ENCODE measurements at places on chromosomes 6 and 20. TPM values are rescaled to one million over a fixed set of nuclear protein-coding genes. Genes with fewer than 3 reads are reported as not detected.

- no peak for DNase-seq
- no peaks in the 10 kb centered on the region for H3K36me3 ChIP-seq
- peaks cover 28% of the 10 kb centered on the region for H3K4me1 ChIP-seq
- H3K27me3 ChIP-seq, result no peaks in the 10 kb centered on the region
- H3K4me3 ChIP-seq, result no peak overlapping the region
Observed at GRCh38 chr6:14638906-14639761, 521.6 kb downstream of the CD83 start.

- H3K36me3 ChIP-seq, result no peaks in the 10 kb centered on the region
- peaks cover 3% of the 10 kb centered on the region for H3K27me3 ChIP-seq
- no peak for DNase-seq
- no peak overlapping the region for H3K4me3 ChIP-seq
- H3K4me1 ChIP-seq, result no peaks in the 10 kb centered on the region
Observed at GRCh38 chr20:51340451-51340840, 202.1 kb downstream of the NFATC2 start.

DNA sequence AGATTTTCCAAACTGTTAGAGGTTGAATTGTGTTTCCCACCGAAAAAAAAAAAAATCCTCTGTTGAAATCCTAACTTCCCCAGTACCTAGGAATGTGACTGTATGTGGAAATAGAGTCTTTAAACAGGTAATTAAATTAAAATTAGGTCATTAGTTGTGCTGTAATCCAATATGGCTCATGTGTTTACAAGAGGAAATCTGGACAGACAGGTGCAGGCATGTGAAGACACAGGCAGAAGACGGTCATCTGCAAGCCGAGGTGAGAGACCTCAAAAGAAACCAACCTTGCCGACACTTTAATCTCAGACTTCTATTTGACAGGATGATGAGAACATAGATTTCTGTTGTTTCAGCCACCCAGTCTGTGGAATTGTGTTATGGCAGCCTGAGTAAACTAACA is 28.6 kb upstream of the EZR start:
- H3K36me3 ChIP-seq, result no peaks in the 10 kb centered on the region
- H3K4me1 ChIP-seq, result peaks cover 30% of the 10 kb centered on the region
- DNase-seq, result no peak
- H3K27ac ChIP-seq, result no peak overlapping the region
- no peak overlapping the region for H3K4me3 ChIP-seq
- no peaks in the 10 kb centered on the region for H3K27me3 ChIP-seq

DNA sequence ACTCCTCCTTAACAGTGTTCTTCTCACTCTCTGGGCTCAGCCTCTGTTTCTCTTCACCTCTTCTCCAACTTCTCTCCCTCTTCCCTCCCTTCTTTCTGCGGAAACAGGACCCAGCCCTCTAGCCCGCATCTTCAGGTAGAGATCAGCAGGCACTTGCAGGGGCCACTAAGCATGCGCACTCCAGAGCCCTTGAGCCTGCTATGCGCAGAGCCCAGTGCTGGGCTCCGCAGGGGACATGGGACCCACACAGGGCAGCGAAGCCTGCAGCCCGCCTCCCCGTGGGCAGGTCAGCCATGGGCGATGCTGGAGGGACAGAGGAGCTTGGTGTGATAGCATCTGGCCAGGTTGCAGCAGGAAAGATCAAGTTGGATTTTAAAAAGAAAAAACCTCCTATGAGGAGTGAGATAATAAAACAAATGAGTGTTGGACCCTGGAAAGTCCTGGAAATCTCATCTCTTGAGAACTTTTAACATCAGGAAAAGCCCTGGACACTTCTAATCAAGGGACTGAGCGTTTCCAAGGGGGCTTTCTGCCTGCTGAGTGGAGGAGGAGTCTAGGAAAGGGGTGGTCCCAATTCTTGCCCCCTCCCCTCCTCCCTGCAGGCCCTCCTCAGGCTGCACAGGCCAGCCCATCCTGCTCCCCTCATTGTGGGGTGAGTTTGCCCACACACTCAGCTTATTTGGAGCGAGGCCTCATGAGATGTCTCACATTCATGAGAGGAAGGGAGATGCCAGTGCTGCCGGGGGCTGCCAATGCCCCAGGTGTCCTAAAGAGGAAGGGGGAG is 71.9 kb downstream of the MDGA1 start:
- no peak overlapping the region for H3K27ac ChIP-seq
- H3K4me3 ChIP-seq, result no peak overlapping the region
- no peaks in the 10 kb centered on the region for H3K36me3 ChIP-seq
- H3K4me1 ChIP-seq, result peaks cover 21% of the 10 kb centered on the region
- DNase-seq, result no peak

GRCh38 chr20:47475419-47476044 is 26.2 kb upstream of the NCOA3 start:
- DNase-seq, result no peak
- no peak overlapping the region for H3K27ac ChIP-seq
- no peaks in the 10 kb centered on the region for H3K36me3 ChIP-seq
- no peaks in the 10 kb centered on the region for H3K27me3 ChIP-seq
- H3K4me1 ChIP-seq, result peaks cover 4% of the 10 kb centered on the region

DNA sequence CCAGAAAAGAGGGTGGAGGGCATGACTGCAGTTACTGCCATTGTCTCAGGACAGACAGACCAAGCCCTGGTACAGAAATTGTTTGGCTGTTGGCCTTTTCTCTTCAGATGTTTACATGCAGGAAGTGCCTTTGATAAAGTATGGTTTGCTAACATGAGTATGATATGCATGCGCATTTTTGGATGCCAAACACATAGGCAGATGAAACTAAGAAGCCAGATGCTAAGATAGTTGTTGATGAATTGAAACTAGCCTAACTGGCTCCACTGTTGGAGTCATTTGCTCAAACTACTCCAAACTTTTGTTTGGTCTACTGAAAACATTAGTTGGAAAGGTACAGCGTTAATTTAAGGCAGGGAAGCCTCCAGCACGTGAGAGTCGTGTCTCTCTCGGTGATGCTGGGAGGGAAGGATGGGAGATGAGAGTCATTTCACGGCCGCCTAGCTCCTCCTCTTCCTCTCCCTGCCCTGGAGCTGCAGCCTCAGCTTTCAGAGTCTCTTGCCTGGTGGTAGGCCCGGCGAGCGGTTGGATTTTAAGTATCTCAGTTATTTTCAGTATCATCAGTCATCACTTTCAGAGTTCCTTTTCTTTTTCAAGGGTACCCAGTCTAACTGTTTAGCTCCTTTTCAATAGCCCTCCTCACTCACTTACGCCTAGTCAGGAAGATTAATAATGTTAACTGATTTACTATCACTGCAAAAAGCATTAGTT is 29.7 kb downstream of the RREB1 start:
- H3K4me1 ChIP-seq, result peaks cover 34% of the 10 kb centered on the region
- peak overlapping the region; percentile 86 for H3K4me3 ChIP-seq
- H3K27ac ChIP-seq, result peak overlapping the region; percentile 68
- peak; percentile 36 for DNase-seq
- no peaks in the 10 kb centered on the region for H3K27me3 ChIP-seq

The FAM209B gene
- not detected for polyA plus RNA-seq

GRCh38 chr6:84645000-84645399 is 119.4 kb downstream of the TBX18 start:
- H3K4me1 ChIP-seq, result no peaks in the 10 kb centered on the region
- no peaks in the 10 kb centered on the region for H3K27me3 ChIP-seq
- no peak overlapping the region for H3K4me3 ChIP-seq
- DNase-seq, result no peak

GRCh38 chr6:145028144-145028818 is 707.0 kb downstream of the EPM2A start:
- H3K4me1 ChIP-seq, result no peaks in the 10 kb centered on the region
- no peaks in the 10 kb centered on the region for H3K36me3 ChIP-seq
- H3K27ac ChIP-seq, result no peak overlapping the region
- DNase-seq, result no peak
- no peak overlapping the region for H3K4me3 ChIP-seq
- H3K27me3 ChIP-seq, result no peaks in the 10 kb centered on the region

- H3K27me3 ChIP-seq, result no peaks in the 10 kb centered on the region
- H3K4me1 ChIP-seq, result no peaks in the 10 kb centered on the region
- no peak overlapping the region for H3K27ac ChIP-seq
- DNase-seq, result peak; percentile 26
- no peak overlapping the region for H3K4me3 ChIP-seq
- H3K36me3 ChIP-seq, result no peaks in the 10 kb centered on the region
Observed at GRCh38 chr6:34189806-34190503, 44.1 kb upstream of the GRM4 start.

The VWA7 gene
- polyA plus RNA-seq, result 1.2 TPM

GRCh38 chr6:138226700-138227315 is 8.5 kb upstream of the PBOV1 start:
- H3K27ac ChIP-seq, result no peak overlapping the region
- no peak for DNase-seq
- H3K36me3 ChIP-seq, result no peaks in the 10 kb centered on the region
- H3K27me3 ChIP-seq, result peaks cover 4% of the 10 kb centered on the region
- no peaks in the 10 kb centered on the region for H3K4me1 ChIP-seq

DNA sequence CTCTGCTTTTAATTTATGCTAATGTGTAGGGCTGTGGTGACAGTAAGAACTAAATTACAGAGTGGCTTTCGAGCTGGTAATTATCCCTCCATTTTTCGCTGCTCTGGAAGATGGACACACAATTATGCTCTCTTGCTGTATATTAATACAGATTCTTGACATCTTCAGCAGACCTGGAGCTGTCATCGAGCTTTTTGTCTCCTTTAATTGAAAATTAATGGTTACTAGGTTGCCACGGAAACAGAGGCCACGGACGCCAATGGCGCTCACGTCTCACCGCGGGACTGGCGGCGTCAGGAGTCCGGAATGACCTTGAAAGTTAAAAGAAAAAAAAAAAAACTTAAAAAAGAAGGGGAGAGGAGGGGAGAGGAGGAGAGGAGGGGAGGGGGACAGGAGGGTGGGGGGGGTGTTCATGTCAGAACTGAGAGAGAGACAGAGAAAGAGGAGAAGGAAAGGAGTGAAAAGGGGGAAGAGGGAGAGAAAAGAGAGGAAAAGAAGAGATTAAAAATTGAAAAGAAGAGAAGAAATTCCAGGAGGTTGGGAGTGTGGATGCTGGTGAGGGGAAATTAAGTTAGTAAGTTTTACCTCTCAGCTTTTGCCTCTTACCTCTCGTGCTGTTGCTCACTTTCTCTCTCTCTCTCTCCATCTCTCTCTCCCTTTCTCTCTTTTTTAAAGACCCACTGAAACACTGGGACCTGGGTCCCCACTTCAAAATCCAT is 22.1 kb upstream of the FOXP4 start:
- H3K27me3 ChIP-seq, result no peaks in the 10 kb centered on the region
- H3K4me3 ChIP-seq, result no peak overlapping the region
- no peaks in the 10 kb centered on the region for H3K4me1 ChIP-seq
- DNase-seq, result no peak
- H3K27ac ChIP-seq, result no peak overlapping the region

- no peaks in the 10 kb centered on the region for H3K36me3 ChIP-seq
- DNase-seq, result no peak
- no peak overlapping the region for H3K27ac ChIP-seq
- H3K4me1 ChIP-seq, result no peaks in the 10 kb centered on the region
- peaks cover 3% of the 10 kb centered on the region for H3K27me3 ChIP-seq
Observed at GRCh38 chr20:36815454-36816091, 42.0 kb upstream of the DSN1 start.

GRCh38 chr6:14466278-14466677 is 348.7 kb downstream of the CD83 start:
- H3K27me3 ChIP-seq, result no peaks in the 10 kb centered on the region
- H3K36me3 ChIP-seq, result no peaks in the 10 kb centered on the region
- H3K4me3 ChIP-seq, result no peak overlapping the region
- DNase-seq, result no peak
- no peaks in the 10 kb centered on the region for H3K4me1 ChIP-seq

GRCh38 chr20:11738852-11739251 is 178.8 kb upstream of the BTBD3 start:
- no peak overlapping the region for H3K4me3 ChIP-seq
- DNase-seq, result no peak
- no peaks in the 10 kb centered on the region for H3K4me1 ChIP-seq
- no peaks in the 10 kb centered on the region for H3K36me3 ChIP-seq
- no peaks in the 10 kb centered on the region for H3K27me3 ChIP-seq
- H3K27ac ChIP-seq, result no peak overlapping the region

The OXT gene
- not detected for polyA plus RNA-seq

The ATP9A gene
- not detected for polyA plus RNA-seq

GRCh38 chr6:119028091-119028490 is 50.4 kb downstream of the FAM184A start:
- H3K27ac ChIP-seq, result no peak overlapping the region
- H3K4me1 ChIP-seq, result no peaks in the 10 kb centered on the region
- H3K27me3 ChIP-seq, result no peaks in the 10 kb centered on the region
- DNase-seq, result no peak
- H3K4me3 ChIP-seq, result no peak overlapping the region

The WFDC10B gene
- not detected for polyA plus RNA-seq

The LIME1 gene
- polyA plus RNA-seq, result 547 TPM
